NCI-H82 (cell line): ENCODE measurements at places on chromosomes 11 and 22.

DNA sequence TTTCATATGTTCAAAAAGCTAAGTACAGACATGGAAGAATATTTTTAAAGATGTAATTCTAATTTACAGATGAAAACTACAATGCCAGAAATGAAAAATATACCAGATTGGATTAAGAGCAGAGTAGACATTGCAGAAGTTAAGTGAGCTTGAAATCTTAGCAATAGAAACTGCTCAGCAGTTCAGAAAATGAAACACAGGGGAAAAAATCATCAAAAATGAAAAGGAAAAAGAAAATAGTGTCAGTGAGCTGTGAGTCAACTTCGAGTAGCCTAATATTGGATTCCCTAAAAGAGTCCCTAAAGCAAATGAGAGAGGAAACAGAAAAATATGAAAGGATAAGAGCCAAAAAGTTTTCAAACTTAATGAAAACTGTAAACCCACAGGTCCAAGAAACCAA lies 25.8 kb upstream of the IL10RA start:
- DNase-seq, result no peak

GRCh38 chr11:7668911-7669310 lies 4.4 kb downstream of the CYB5R2 start:
- DNase-seq, result no peak

DNA sequence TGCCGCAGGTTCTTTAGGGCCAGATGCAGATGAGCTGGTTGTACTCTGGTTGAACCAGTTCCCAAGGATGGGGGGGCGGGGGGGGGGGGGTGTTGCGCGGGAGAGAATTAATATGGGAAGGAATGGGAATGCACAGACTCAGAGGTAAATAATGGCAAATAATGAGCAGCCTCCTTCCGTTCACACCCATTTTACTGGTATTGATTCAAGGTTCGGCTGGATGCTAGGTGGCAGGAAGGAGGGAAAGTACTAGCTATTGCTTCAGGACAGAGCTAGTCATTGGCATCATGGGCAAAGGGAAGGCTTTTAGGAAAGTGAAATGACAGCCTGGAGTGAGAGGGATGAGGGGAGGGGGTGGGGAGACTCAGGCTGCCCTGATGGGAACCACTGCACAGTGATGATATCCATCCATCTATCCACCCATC lies at the start of gene VSTM5:
VSTM5 (minus strand) TSS at position 25 of the 425 bp plus-strand sequence. CDS start 116 bp downstream, outside the sequence.
- no peak for DNase-seq

GRCh38 chr11:100296051-100296679 lies 390.9 kb upstream of the ARHGAP42 start:
- peak; percentile 1 for DNase-seq

GRCh38 chr11:60347084-60347797 lies 20.2 kb downstream of the MS4A6E start:
- no peak for DNase-seq

DNA sequence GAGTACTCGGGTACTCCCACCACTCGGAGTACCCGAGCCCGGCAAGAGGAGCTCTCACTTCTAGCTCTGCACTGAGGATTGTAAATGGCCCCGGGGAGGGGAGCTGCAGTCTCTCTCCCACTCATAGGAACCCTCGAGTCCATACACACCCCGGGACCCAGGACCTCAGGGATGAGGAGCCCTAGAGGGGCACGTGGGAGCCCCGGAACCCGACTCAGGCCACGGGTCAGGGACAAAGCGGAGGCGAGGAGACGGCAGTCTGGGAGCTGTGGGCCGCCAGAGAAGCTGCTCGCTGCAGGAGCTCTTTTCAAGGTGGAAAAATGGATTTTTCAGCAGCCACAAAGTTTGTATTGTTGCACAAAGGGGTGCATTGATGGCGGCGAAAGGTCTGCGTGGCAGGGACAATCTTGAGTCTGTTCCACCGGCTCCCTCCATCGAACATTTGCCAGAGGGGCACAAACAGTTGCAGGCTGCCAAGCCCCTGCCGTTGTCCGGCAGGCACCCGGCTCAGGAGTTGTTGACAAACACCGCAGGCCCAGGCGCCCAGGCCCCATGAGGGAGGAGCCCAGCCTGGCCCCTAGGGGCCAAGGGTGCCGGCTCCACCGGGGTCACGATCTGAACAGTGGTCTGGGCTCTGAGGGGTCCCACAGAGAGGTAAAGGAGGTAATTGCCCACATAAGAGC lies 5.7 kb upstream of the FLI1 start:
- DNase-seq, result no peak

DNA sequence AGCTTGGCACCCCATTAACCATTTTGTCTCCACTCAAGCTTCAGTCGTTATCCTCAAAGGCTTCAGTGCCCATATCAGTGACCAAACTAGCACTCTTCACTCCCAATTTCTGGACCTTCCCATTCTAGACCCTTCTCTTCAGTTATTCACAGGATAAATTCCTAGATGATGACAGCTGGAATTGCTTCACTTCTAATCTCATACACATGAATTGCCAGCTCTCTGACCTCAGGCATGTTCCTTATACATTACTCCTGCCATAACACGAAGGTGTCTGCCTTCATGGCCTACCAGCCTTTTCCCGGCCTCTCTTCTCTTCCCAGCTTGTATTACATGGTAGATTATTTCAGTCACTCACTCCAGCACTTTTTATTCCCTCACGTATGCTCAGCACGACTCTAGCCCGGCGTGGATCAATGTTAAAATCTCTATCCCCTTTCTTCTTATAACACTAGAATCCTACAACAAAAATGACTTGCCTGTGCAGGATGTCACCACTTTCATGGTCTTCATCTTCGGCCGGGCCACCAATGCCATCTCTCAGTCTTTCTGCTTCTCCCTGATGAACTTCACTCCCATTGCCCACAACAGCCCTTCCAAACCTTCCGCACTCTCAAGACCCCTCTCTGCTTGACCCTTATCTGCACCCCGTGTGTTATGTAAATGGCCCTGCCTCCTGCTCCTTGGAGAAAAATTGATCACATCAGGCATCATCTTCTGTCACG lies 36.9 kb downstream of the EIF3F start:
- DNase-seq, result no peak

- DNase-seq, result no peak
Measured at GRCh38 chr11:71489311-71490043, 36.5 kb downstream of the NADSYN1 start.

DNA sequence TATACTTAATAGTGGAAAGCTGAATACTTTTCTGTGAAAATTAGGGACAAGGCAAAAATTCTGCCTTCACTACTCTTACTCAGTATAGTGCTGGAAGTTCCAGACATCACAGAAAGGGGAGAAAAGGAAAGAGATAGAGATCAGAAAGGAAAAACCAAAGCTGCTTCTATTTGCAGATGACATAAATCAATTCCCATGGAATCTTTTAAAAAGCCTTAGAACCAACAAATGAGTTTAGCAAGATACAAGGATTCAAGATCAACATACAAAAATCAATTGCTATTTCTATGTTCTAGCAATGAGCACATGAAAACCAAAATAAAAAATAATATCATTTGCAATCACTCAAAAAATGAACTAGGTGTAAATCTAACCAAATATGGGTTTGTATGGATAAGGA lies 16.2 kb upstream of the CLDN5 start:
- DNase-seq, result no peak

GRCh38 chr11:130510407-130511006 lies 62.1 kb downstream of the ADAMTS15 start:
- no peak for DNase-seq

- no peak for DNase-seq
Measured at GRCh38 chr11:134413043-134413825, 1.2 kb upstream of the B3GAT1 start.

DNA sequence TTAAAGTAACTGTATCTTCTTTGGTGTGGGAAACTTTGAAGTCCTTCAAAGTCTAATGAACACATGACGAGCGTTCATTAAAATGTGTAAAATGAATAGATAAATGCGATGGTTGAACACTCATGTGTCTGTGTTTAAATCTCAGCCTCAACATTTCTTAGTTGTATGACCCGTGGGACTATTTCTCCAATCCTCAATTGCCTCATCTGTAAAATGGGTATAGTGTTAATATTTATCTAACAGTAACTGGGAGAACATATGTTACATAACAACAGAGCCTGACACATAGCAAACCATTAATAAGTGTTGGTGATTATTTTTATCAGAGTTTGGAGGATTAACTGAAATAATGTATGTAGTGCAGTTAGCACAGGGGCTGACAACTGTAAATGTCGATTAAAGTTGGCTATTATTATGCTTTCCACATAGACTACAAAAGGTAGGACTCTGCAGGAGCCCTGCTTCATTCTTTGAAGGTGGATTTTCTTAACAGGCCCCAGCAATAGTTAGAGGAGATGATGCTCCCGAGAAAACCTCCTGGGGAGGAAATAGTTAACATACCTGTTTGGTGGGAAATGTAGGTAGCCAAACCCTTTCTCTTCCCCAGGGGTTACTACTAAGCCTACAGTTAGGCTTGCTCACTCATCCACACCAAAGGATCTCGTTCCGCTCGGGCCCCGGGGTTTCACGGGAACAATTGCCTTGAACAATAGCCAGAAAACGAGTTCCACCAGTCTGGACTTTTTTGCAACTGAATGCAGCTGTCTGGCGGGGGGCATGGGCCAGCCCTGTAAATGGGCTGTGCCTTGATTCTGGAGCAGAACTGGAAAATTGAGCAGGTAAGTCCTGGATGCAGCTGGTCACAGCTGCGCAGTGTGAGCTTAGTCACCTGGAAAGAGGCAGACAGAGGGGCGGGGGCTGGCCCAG lies 133.4 kb downstream of the DBX1 start:
- no peak for DNase-seq

DNA sequence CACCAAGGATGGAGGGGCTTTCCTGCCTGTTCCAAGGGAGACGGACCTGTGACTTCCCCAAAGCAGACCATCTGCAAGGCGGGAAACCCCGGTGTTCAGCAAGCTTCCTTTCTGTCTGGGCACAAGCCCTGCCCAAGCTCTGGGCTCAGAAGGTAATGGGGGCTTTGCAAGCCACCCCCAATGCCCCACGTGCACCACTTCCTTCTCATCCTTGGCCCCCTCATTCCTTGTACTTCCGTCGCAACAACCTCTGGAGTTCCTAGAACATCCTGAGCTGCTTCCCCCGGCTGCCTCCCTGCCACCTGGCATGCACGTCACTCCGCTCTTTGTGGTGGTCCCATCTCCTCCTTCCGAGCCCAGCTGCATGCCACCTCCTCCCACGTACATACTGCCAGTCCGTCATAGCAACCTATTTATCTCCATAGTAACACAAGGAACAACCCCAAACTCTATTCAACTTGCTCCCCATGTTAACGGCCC lies 3.9 kb downstream of the MYEOV start:
- no peak for DNase-seq

GRCh38 chr22:44963832-44964721 lies 45.7 kb downstream of the PHF21B start:
- no peak for DNase-seq

DNA sequence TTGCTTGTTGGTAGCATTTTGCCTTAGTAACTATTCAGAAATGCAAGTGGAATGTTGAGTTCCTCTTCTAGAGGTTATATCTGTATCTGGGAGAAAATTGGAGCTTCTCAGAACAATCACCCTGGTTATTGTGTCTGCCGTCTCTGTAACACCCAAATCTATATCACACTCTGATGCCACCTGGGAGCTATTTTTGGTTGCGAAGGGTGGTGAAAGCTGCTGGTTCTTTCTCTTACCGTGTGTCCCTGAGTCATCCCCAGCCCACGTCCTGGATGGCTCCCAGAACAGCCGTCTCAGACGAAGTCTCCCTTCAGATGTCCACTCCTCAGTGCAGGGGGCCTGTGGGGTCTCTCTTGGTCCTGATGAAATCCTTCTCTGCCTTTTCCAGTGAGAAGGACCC lies 83.5 kb downstream of the C22orf31 start:
- DNase-seq, result no peak

GRCh38 chr11:34173050-34173449 lies 67.6 kb downstream of the NAT10 start:
- DNase-seq, result no peak

DNA sequence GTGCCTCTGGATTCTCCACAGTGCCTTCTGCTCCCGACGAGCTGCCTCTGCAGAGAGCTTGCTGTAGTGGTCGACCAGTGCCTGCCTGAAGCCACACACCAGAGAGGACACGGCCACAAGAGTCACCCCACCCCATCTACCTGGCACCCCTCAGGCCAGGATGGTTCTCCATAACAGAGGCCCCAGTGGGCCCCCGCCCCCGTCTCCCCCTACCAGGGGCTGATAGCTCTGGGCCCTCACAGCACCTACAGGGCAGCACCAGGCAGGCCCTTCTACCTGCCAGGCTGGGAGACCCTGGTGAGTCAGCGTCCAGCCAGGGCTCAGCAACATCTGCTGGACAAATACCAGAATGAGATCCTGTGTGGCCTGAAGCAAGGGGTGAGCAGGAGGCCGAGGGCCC lies 21.7 kb downstream of the SELENOO start:
- DNase-seq, result no peak

GRCh38 chr22:40654522-40655167 lies 18.1 kb upstream of the MRTFA start:
- DNase-seq, result peak; percentile 77

GRCh38 chr11:12264361-12264760 lies 113.0 kb upstream of the PARVA start:
- no peak for DNase-seq

- DNase-seq, result peak; percentile 32
Measured at GRCh38 chr11:94417386-94417987, 16.3 kb upstream of the GPR83 start.

- no peak for DNase-seq
Measured at GRCh38 chr11:103112364-103112763, 3.1 kb downstream of the DYNC2H1 start.

DNA sequence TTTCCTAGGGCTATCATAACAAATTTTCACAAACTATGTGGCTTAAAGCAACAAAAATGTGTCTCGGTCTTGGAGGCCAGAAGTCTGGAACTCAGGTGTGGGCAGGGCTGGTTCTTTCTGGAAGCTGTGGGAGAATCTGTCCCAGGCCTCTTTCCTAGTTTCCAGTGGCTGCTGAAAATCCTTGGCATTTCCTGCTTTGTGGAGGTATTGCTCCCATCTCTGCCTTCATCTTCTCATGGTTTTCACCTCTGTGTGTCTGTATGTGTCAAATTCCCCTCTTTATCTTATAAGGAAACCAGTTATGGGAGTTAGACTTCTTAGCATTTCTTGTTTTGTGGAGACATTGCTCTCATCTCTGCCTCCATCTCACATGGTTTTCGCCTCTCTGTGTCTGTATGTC lies 130.4 kb upstream of the PLET1 start:
- DNase-seq, result no peak

DNA sequence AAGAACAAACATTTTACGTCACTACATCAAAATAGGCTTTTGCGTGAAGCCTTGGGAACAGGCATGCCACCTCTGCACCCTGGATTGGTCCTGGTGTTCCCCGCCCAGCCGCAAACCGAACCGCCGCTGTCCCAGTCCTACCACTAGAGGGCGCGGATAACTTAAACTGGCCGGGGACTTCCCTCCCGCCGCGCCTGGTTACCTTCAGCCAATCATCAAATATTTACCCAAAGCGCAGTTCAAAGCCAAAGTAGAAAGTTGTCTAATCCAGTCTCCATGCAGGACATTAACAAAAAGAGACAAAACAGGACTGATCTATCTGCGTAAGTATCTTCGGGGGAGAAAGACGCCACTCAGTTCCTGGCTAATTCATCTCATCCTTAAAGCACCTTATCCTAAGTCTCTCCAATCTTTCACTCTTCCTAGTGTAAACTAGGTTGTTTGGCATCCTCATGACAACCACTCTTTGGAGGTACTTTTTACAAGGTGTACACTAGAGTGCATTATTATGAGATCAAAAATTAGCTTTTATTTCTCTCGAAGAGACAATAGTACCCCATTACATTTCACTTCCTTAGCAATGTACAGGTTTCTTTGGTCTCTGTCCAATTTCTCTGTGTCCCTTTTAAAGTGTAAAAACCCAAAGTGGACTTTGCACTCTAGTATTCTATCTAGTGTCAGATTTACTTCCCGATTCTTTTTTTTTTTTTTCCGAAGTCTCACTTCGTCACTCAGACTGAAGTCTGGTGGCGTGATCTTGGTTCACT lies 3.9 kb upstream of the CRY2 start:
- peak; percentile 89 for DNase-seq
